B cell (primary cell): ENCODE measurements at places on chromosomes 6 and 20. TPM values are rescaled to one million over a fixed set of nuclear protein-coding genes. Genes with fewer than 3 reads are reported as not detected.

SENP6 gene
- polyA plus RNA-seq, result 30.8 and 58.3 TPM in 2 replicates

IMPG1 gene
- polyA plus RNA-seq, result not detected in 2 replicates

PLCB4 gene
- not detected in 2 replicates for polyA plus RNA-seq

BANF2 gene
- polyA plus RNA-seq, result not detected in 2 replicates

CALHM4 gene
- polyA plus RNA-seq, result not detected in 2 replicates

DNA sequence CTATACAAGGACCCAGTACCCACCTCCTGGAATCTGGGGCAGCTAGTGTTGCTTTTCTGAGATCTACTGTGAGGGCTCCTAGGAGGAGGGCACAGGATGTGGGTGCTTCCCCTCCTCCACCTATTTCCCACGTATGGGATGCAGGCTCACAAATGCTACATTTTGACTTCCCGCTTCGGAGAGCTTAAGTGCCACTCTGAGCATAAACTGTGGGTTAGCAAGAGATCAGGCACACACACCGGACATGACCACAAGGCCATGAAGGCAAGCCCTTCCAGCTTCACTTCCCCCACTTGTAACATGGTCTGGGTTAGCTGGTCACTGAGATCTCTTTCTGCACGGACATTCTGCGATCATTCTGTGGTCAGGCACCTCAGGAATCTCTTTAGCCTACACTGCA is 15.7 kb upstream of the TGM3 start:
- no peak for DNase-seq

DNA sequence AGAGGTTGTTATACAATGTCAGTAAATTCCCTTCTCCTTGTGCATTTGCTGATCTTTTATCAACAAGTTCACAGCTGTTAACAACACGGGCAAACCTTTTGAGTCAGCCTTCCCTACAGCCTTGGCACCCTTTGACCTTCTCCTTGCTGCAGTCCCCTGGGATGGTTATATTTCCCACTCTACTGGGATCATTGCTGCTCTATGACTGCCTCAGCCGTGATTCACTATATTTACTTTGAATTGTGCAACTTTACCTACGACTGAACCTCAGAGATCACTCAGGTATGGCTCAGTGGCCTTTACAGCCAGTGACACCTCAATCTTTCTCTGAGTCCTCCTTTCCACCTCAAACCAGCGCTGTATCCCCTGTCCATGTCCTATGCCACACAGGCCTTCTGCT is 1293.3 kb downstream of the EPHA7 start:
- no peak for DNase-seq

DNA sequence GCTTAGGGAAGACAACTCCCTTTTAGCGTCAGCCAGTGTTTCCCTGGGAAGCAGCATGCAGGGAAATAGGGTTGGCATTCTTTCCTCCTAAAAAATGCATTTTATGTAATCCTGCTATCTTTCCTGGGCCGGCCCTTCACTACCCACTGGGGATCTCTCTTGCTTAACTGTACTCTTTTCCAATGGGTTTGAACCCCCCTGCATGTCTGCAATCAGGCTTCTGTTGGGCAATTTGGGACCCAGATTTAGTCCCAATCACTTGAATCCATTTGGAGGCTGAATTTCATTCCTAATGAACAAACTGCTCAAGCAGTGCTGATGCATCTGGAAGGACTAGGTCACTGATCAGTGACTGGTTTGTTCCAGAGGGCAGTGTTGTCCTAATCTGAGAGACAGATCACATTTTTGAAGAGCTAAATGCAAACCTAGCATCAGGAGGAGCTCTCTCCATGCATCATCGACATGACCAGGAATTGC is 152.0 kb downstream of the TSHZ2 start:
- DNase-seq, result no peak

- DNase-seq, result no peak
Measured at GRCh38 chr6:23377830-23378229, 748.2 kb upstream of the NRSN1 start.

- peak; percentile 22 for DNase-seq
Measured at GRCh38 chr20:45948742-45949541, 14.5 kb downstream of the PCIF1 start.

DNA sequence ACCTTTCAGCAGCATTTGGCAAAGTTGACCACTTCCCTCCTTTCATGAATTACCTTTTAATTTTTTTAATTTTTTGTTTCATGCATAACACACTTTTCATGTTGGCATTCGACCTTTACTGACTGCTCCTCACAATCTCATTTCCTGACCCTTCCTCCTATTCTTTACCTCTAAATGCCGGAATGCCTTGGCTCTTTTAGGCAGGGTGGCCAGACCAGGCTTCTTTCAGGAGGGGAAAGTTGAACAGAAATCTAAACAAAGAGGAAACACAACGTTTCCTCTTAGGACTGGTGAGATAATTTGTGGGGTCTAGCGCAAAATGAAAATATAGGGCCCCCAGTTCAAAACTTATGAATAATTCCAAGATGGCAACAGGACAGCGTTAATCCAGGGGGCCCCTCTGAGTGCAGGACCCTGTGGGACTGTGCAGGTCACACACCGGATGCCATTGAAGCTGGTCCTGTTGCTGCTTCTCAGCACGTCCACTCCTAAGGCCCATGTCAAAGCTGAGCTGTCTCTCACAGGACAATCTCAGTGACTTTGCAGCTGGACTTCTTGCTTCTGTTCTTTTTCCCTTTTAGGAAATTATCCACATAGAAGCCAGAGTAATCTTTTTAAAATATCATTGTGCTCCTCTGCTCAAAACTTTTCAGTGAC is 313.8 kb downstream of the HDGFL1 start:
- DNase-seq, result no peak

- no peak for DNase-seq
Measured at GRCh38 chr20:52937591-52938100, 34.5 kb upstream of the TSHZ2 start.

GRCh38 chr6:3287976-3288707 is 29.4 kb downstream of the PSMG4 start:
- DNase-seq, result no peak

GRCh38 chr20:24153101-24154040 is 164.8 kb upstream of the GGTLC1 start:
- no peak for DNase-seq

- no peak for DNase-seq
Measured at GRCh38 chr6:40669343-40669742, 82.2 kb upstream of the LRFN2 start.
